Fibroblast of villous mesenchyme (primary cell): ENCODE measurements at places on chromosomes 12 and 14. TPM values are rescaled to one million over a fixed set of nuclear protein-coding genes. Genes with fewer than 3 reads are reported as not detected.

- DNase-seq = no peak
Measured at GRCh38 chr12:93653079-93653478, 24.1 kb upstream of the CRADD start.

DNA sequence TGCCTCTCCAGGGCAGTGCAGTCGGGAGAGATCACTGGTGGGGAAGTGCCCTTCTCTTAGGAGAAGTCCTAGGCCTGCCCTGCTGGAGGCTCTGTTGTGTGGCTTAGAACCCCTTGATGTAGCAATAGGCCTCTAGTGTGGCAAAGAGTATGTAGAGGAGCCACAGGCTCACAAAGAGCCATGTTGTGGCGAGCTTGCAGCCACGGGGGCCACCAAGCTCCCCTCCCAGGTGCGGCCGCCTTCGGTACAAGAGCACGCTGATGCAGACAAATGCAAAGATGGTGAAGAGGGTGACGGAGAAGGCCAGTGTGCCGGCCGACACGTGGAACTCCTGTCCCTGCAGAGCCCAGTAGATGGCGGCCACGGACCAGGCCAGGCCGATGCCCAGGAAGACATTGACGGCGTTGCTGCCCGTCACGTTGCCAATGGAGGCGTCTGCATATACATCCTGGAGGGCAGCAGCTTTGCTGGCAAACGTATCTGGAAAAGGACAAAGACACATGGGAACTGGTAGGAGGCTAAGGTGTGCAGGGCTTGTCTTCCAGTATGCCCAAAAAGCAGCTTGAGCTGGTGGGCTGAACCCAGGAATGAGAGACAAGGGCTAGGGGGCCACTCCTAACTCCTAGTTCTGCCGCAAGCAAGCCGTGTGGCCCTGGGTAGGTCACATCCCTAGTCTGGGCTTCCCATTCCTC lies 142.8 kb downstream of the SLC8A3 start:
- DNase-seq = peak; percentile 38

The POTEG gene
- not detected in 2 replicates for total RNA-seq

DNA sequence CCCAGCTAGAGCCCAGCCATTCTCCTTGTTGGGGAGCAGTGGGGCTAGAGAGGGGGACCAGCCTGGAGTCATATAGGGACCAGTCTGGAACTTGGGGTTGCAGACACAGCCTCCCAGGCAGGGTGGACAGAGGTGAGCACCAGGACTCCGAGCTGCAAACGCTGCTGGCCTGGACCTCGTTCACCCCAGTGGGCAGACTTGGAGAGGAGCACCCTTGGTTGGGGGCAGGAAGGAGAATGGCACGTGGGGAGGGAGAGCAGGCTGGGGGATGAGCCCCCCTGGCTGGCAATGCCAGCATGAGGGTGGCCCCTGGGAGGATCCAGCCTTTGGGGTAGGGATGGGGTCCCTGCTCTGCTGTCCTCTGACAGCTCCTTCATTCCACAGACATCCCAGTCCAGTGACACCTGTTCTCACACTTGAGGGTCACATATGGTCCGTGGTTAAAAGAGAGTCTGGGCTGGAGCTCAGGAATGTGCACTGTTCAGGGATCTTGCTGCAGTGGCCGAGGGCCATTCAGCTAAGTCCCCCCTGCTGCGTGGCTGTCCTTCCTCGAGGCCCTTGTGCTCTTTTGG lies 2.8 kb downstream of the LBHD2 start:
- no peak for DNase-seq

DNA sequence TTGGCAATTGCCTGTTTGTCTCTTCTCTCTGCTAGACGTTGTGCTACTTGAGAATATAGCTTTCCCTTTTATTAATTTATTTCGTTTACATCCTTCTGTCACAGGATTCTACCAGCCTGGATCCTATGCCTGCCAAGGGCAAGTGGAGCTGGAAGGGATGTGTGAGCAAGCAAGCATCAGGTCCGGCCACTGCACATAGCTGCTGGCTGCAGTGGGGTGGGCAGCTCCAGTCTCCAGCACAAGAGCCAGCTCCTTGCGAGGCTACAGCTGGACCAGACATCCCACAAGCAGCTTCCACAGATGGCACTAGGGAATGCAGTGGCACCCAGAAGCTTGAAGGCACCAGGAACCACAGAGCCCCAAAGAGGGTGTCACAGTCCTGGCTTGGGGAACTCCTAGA lies 225.0 kb downstream of the KCNC2 start:
- DNase-seq = no peak
